ENCODE measurements at places on chromosomes 7 and 10.

GRCh38 chr7:1104516-1105179 lies 16.7 kb downstream of the GPER1 start:
- DNase-seq = no peak

DNA sequence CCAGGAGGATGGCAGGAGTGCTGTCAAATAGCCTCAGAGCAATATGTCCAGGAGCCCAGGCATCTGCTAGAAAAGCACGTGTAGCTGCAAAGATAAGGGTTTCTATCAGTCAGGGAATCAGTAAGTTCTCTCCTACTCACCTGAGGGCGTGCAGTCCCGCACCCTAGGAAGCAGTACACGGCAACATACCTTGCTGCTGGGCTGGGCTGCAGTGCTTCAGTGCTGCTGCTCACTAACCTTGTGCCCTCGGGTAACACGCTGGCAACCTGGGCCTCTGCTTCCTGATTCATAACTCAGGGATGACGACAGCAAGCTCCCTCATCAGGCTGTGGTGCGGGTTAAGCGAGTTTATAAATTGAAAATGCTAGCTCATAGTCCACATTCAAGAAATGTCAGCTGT lies 29.5 kb upstream of the CCNY start:
- DNase-seq = no peak

- DNase-seq = no peak
Measured at GRCh38 chr7:90540406-90540805, 55.7 kb upstream of the CDK14 start.

DNA sequence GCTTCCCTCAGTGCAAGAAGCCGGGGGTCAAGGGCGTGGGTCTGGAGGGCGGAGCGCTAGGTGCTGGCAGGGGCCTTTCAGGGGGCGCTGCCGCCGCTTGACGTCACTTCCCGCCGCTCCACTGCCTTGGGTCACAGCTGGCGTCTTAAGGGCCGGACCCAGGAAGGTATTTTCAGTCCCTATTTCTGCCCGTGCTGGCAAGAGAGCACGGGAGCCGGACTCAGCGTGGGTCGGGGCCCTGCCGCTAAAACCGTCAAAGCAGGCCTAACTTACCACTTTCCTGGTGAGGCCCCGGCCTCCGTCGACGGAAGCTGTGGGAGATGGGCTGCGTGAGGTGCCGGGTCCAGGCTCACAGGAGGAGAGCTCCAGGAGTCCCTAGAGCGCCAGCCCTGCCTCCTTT lies 12.0 kb downstream of the VAX1 start:
- no peak for DNase-seq

GRCh38 chr10:43124574-43125273 lies 13.5 kb upstream of the CSGALNACT2 start:
- no peak for DNase-seq
